ENCODE measurements at places on chromosomes 5 and 9. TPM values are rescaled to one million over a fixed set of nuclear protein-coding genes. Genes with fewer than 3 reads are reported as not detected.

GRCh38 chr5:78624011-78624541 lies 24.5 kb downstream of the LHFPL2 start:
- no peak for DNase-seq
- H3K4me1 ChIP-seq = no peaks in the 10 kb centered on the region
- no peak overlapping the region for H3K27ac ChIP-seq
- H3K4me3 ChIP-seq = no peak overlapping the region
- H3K27me3 ChIP-seq = peaks cover 2% of the 10 kb centered on the region
- H3K36me3 ChIP-seq = no peaks in the 10 kb centered on the region

- H3K36me3 ChIP-seq = no peaks in the 10 kb centered on the region
- H3K27me3 ChIP-seq = no peaks in the 10 kb centered on the region
These were observed 217.3 kb upstream of the KLF4 start for GRCh38 chr9:107706701-107707427.

DNA sequence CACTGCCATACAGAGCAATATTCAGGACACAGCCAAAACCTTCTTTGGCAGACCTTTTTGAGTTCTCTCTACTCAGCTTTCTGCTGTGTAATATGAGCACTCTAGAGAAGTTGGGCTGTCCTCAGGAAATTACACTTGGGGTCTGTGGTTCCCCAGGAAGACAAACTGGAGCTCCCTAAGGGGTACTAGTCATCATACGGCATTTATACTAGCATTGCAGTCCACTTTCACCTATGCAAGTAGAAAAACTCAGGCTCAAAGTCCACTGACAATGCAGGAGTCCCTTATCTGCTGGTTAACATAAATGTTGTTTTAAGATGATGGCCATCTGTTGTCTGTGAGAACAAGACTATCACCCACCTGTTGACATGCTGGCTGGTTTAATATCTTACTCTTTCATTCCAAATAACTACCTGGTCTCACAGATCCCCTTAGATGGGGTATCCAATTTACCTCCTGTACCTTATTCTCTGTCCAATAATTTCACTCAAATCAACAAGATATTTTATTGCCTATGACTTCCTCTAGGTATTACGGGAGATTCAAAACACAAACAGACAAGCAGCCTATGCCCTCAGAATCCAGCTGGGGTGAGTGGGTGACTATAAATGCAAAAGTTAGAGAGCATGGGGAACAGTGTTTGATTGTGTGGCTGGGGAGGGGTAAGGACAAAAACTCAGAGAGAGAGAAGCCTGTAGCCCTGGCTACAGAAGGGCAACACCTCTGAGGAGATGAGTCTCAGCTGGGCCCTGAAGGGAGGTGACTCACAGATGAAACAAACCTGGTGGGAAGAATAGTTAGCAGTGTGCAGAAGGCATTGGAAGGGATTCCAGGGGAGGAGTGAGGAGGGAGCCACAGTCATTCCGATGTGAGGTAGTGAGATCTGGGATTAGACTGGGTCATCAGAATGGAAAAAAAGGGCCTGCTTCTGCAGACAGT lies 10.2 kb downstream of the DOCK8 start:
- no peaks in the 10 kb centered on the region for H3K36me3 ChIP-seq
- DNase-seq = no peak
- no peak overlapping the region for H3K27ac ChIP-seq
- H3K4me3 ChIP-seq = no peak overlapping the region

DNA sequence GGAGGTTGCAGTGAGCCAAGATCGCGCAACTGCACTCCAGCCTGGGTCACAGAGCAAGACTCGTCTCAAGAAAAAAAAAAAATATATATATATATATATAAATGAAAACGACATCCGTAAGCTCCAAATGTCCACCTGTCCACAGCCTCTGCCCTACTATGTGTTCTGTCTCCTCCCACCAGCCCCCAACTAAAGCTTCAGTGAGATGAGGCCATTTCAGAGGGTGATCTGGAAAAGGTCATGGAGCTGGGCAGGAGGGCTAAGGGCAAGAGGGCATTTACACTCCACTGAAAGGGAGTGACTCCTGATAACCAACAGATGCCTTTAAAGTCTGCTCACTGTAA lies 2.4 kb downstream of the SPRY4 start:
- DNase-seq = no peak
- no peak overlapping the region for H3K4me3 ChIP-seq
- peaks cover 28% of the 10 kb centered on the region for H3K4me1 ChIP-seq
- no peaks in the 10 kb centered on the region for H3K36me3 ChIP-seq
- H3K27me3 ChIP-seq = peaks cover 17% of the 10 kb centered on the region

- peaks cover 6% of the 10 kb centered on the region for H3K4me1 ChIP-seq
- peaks cover 2% of the 10 kb centered on the region for H3K27me3 ChIP-seq
- no peak for DNase-seq
- no peak overlapping the region for H3K4me3 ChIP-seq
These were observed 16.3 kb downstream of the IL5 start for GRCh38 chr5:132526974-132527564.

Gene AIF1L
- 0.12 TPM for total RNA-seq
